ENCODE measurements at places on chromosomes 3 and 15. TPM values are rescaled to one million over a fixed set of nuclear protein-coding genes. Genes with fewer than 3 reads are reported as not detected.

Gene PIK3R4
- total RNA-seq: 17.3 TPM

Gene SMCO1
- total RNA-seq: 1.6 TPM

Gene GHSR
- total RNA-seq: not detected

Gene PRTG
- 5.7 TPM for total RNA-seq

All from muscle of leg (tissue), 16 donors.